Germinal center (tissue), 1 donor: ENCODE measurements at places on chromosomes 7 and 10.

DNA sequence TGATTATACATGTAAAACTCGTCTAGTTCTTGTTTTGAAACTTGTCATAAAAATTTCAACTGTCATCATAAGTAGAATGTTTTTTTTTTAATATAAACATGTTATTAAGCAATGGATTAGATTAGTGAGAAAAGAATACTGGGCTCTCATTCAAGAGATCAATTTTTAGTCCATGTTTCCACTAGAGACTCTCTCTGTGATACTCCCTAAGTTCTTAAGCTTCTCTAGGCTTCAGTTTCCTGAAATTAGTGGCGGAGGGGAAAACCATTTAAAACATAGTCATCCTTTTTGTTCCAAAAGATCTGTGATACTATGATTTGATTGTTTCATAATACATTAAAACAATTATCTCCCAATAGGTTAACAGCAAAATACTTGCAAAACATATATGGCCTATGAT is 142.2 kb downstream of the AGMO start:
- DNase-seq = no peak

DNA sequence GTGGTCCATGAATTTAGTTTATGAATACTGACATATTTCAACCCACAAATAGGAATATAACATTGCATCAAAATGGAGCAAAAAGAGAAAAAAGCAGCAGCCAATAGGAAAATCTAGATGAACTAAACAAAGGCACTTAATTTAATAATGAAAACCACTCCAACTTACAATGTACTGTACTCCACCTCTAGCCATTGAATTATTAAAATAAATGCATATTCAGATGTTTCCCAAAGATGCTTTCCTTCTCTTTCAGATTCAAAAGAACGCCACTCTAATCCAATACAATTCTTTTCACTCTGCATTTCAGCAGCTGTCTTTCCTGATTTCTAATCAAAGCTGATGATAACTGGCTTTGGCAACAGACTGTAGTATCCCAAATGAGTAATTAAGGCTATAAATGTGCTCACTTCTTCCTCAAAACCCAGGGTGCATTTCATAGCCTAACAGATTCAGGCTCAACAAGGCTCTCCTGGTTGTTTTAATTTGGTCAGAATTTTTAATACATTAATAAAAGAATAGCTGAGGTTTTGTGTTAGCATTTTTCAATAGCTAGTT is 577.1 kb downstream of the PARD3 start:
- DNase-seq = no peak

DNA sequence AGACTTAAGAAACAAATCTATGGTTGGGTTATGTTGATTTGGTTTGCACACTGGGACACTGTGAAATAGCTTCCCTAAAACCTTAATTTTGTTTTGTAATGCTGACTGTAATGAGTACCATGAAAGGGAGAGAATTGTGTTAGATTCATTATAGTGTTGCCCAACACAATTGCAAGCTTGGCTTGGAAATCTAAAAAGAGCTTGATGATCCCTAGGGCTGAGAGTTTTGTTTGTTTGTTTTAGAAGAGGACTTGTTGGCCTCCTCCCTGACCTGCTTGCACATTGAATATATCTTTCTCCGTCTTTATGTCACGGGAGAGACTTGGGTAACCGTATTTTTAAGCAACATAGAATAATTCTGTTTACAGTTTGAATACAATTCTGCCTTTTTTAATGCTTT is 410.1 kb downstream of the ARL4A start:
- no peak for DNase-seq

DNA sequence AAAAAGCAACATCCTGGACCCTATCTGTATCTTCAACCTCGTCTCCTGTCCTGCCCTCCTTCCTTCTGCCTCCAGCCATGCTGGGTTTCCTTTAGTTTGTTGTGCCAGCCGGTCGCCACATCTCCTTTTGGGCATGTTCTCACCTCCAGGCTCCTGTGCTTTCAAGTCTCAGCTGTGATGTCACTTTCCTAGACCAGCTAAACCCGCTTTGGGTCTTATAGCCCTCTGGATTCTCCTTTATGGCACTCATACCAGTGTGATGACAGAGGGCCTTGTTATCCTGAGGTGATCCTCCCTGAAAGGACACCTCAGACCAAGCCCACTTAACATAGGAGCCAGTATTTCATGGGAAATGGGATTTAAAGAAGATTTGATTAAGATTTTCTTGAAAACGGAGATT is 108.6 kb downstream of the EMX2 start:
- DNase-seq = no peak

- no peak for DNase-seq
These were observed 38.0 kb upstream of the CAV2 start for GRCh38 chr7:116461500-116461899.

DNA sequence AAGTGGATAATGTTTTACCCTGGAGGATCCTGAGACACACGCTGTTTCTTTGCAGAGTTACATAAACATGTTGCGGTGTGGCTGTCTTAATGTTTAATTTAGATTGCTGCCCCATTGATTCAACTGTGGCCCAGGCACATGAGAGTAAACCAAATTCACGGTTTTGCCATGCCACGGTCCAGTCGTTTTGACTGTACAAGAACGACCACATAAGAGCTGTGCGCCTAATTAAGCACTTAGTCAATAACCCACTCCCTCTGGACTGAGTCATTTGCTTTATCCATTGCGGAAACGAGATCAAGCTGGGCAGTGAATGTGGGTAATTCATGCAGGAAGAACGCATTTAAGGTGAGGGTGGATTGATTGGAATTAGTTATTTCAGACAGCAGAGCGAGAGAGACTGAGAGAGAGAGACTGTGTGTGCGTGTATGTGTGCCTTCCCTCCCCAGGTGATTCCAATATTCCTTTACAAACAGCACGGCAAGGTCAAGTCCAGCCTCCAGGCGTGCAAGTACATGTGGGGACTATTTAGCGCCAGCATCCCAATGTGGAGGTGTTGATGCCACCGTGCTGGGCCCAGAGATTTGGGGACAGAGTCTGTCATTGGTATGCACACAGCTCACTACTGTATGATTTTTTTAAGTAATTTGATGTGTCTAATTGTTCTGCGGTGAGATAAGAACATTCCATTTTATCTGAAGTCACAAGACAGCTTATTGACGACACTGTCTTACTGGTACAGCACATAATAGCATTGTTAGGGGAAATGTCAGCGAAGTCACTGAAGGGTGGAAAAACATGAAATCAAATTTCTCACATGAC is 8.4 kb upstream of the TEX36 start:
- DNase-seq = no peak

- no peak for DNase-seq
These were observed 37.4 kb downstream of the ZNRF2 start for GRCh38 chr7:30321882-30322192.

- no peak for DNase-seq
These were observed 83.2 kb upstream of the GPR22 start for GRCh38 chr7:107386548-107387102.

DNA sequence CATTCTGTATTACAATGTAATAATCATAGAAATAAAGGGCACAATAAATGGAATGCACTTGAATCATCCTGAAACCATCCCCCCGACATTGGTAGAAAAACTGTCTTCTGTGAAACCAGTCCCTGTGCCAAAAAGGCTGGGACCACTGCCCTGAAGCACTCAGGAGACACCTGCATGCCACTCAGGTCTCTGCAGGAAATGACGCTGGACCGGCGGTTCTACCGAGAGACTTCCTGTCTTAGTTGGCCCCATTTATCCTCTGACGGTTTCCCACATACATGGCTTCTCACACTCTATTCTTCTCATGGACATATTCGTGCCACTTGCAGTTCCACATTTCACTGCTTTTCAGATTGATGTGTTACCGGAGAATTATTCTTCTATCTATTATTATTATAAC is 617.5 kb downstream of the SDK1 start:
- no peak for DNase-seq

- no peak for DNase-seq
These were observed 65.6 kb upstream of the ZNF716 start for GRCh38 chr7:57384380-57384779.

- no peak for DNase-seq
These were observed 74.2 kb downstream of the FAS start for GRCh38 chr10:89064748-89065147.

DNA sequence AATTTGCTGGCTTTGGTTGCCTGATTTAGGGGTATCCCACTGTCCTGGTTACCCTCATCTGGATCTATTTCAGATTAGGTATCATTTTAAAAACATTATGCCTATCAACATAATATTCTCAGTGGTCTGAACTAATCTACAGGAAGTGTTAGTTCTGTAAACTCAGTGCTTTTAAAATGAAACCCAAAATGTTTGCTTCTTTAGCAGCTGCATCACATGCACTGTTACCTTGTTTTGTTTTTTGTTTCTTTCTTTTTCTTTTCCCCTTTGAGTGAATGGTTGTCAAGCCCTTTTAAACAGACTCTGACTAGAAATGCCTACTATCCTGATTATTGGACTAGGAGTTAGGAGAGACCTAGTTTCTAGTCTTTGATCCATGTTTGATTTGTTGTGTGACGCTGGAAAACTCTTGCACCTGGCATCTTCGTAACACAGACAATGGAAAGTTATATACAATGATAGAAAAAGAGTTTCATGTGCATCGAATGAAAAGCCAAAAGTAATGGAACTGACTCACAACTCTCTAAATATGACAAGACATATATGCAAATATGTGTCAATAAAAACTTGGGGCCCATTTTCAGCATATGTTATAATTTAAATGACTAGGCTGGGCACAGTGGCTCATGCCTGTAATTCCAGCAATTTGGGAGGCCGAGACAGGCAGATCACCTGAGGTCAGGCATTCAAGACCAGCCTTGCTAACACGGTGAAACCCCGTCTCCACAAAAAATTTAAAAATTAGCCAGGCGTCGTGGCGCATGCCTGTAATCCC is 52.3 kb upstream of the STRIP2 start:
- DNase-seq = no peak

- DNase-seq = no peak
These were observed 40.1 kb upstream of the RNF32 start for GRCh38 chr7:156600496-156600895.

DNA sequence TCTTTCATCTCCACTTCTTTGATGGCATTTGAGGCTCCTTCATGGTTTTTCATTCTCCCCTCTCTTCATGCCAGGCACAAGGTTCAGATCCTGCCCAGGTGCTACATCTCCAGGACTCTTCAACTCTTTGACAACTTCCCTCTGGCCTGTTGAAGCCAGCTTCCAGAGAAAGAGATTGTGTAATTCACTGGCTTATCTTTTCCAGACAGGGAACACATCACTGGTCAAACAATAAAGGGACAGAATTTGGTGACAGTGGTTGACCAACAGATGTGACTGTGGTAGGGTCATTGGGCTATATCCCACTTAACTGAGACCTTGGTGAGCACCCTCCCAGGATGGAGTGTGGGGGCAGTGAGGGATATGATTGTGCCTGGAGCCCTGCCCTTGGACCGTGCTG is 111.4 kb upstream of the AGK start:
- DNase-seq = no peak

DNA sequence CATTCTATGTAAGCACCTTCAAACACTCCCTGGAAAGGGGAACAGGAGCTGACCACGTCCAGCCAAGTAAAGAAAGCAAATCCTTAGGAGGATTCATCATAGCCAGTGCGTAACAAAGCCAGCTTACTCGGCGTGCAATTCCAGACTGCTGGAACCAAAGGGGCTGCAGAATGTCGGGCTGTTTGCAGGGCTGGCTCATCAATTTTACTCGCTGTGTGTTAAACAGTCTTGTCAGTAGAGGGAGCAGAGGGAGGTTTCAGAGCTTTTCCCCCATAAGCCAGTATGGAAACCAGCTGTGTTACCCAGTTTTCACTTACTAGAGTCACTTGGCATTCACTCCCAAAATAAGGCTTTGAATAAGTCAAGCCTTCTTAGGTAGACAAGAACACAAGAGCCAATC is 127.1 kb downstream of the KMT2E start:
- no peak for DNase-seq

DNA sequence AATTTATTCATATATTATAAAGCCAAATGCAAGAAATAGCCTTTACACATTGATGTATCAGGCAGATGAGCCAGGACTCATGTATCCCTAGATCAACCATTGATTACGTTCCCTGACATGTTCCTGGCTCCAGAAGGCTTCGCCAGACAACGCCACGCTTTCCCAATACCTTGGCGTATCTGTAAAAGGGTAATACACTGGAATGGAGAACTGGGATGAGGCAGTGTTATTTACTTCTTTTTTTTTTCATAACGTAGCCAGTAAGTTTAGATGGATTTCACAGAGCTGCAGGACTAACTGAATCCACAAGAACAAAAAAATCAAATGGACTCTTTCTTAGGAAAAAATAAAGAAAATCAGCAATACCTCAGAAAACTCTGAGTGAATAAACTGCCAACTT is 588.1 kb upstream of the SEMA3D start:
- DNase-seq = no peak

- no peak for DNase-seq
These were observed 488 bp upstream of the CHCHD3 start for GRCh38 chr7:133082390-133082766.

- no peak for DNase-seq
These were observed 34.0 kb downstream of the CPXM2 start for GRCh38 chr10:123857616-123858015.

- DNase-seq = no peak
These were observed 48.8 kb downstream of the DLD start for GRCh38 chr7:107939573-107940489.

GRCh38 chr10:125080296-125080695 is 80.1 kb downstream of the CTBP2 start:
- DNase-seq = no peak

GRCh38 chr7:75534727-75535307 is 42.7 kb downstream of the SPDYE5 start:
- DNase-seq = peak; percentile 66

- DNase-seq = peak; percentile 39
These were observed 186.1 kb upstream of the KAT6B start for GRCh38 chr10:74640134-74640921.
